ENCODE measurements at places on chromosomes 5 and 9.

DNA sequence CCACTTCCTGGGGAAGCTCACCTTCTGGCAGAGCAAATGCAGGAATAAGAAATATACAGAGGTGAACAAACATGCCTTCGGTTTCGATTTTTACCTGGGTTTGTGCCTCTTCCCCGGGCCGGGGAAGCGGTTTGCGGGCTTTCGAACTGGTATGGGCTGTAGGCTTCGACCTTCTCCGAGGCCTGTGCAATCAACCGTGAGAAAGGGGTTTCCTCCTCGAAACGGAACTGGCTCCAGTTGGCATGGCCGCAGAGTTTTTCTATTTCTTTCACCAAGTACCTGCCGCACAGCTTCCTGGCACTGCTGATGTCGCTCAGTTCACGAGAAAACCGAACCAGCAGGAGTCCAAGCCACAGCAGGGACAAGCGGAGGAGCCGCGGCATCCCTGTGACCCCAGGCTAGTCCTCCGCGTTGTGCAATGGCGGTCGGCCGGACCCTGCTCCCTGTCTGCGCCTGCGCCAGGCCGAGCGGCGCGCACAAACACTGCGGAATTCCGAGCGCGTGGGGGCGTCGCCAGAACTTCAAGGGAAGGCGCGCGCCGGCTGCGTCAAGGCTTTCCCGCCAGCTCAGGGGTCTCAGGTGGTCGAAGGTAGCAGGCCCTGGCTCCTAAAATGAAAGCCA is at the start of gene INSL6:
Gene INSL6, minus strand, starts transcription at position 420 of the 621 bp plus-strand sequence. Its CDS starts 37 bp downstream, at position 383.
- DNase-seq: no peak

DNA sequence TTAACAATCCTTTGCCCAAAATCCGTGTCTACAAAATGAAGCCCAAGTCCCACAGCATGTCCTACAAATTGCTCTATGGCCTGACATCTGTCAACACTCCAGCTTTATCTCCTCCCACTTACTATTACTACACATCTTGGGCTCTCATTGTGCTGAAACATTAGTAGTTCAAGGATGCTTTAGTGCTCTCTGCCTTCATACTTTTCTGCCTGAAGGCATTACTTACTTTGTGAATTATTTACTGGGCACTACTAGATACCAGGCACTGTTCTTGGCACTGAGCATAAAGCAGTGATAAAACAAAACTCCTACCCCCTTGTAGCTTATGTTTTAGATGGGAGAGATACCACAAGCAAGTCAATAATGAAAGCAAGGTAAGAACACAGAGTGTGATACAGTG is 113.4 kb downstream of the TTLL11 start:
- no peak for DNase-seq

DNA sequence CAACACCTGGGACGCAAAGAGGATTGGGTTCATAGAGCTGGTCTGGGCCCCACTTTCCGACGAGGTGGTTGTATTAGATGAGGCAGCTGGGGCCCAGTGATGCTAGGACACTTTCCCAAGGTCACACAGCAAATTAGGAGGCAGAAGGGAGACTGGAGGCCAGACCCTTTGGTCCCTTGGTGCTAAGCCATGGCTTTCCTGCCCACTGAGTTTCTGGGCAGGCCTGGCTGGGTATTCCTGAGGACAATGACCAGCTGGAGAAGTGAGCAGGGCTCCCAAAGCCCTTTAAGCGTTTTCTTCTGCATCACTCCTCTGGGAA is 66.2 kb downstream of the PSD2 start:
- no peak for DNase-seq

GRCh38 chr5:140338908-140339307 is 7.5 kb downstream of the HBEGF start:
- no peak for DNase-seq

- DNase-seq: no peak
These were observed 390.3 kb upstream of the DMAC1 start for GRCh38 chr9:8189881-8190280.

DNA sequence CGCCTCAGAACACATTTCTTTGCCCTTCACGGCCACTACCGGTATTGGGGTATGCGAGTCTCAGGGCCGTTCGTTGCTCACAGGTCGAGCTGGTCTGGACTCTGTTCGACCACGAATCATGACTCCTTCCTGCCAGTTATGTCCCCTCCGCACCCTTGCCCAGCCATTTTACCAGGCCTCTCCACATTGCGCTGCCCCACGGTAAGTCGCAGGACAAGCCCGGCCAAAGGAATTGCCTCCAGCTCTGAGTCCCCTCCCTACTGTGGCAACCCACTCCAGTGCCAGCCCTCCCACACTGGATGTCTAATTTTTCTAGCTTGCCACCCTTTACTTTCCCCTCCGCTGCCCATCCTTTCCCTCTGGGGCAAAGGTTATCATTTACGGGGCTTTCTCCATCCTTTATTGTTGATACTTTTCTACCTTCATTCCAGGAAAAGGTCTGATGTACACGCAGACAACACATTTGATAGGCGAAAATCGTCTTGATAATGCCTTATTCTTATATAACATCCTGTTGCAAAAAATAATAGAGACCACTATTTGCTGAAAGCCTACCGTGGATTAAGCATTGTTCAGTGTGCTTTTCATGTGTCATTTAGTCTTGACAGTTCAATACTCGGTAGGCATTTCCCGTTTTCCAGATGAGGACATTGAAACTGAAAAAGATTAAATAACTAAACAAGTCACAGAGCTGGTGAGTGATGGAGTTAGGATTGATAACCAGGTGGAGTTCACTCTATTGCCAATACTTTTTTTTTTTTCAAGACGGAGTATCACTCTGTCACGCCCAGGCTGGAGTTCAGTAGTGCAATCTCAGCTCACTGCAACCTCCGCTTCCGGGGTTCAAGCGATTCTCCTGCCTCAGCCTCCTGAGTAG is 958 bp upstream of the HSPA5 start:
- no peak for DNase-seq

GRCh38 chr5:177086654-177087397 is at the start of gene FGFR4:
FGFR4 (plus strand) TSS chr5:177086915; CDS start chr5:177089603, 2,688 bp downstream.
- DNase-seq: peak; percentile 62

GRCh38 chr5:126871441-126871840 is 94.5 kb downstream of the LMNB1 start:
- no peak for DNase-seq

GRCh38 chr9:137160716-137161557 is 8.9 kb downstream of the LRRC26 start:
- DNase-seq: no peak

GRCh38 chr5:134101686-134102439 is 12.6 kb upstream of the TCF7 start:
- DNase-seq: no peak

GRCh38 chr5:153601377-153601776 is 110.9 kb downstream of the GRIA1 start:
- DNase-seq: no peak

GRCh38 chr5:5209089-5209488 is 69.0 kb downstream of the ADAMTS16 start:
- peak; percentile 81 for DNase-seq

DNA sequence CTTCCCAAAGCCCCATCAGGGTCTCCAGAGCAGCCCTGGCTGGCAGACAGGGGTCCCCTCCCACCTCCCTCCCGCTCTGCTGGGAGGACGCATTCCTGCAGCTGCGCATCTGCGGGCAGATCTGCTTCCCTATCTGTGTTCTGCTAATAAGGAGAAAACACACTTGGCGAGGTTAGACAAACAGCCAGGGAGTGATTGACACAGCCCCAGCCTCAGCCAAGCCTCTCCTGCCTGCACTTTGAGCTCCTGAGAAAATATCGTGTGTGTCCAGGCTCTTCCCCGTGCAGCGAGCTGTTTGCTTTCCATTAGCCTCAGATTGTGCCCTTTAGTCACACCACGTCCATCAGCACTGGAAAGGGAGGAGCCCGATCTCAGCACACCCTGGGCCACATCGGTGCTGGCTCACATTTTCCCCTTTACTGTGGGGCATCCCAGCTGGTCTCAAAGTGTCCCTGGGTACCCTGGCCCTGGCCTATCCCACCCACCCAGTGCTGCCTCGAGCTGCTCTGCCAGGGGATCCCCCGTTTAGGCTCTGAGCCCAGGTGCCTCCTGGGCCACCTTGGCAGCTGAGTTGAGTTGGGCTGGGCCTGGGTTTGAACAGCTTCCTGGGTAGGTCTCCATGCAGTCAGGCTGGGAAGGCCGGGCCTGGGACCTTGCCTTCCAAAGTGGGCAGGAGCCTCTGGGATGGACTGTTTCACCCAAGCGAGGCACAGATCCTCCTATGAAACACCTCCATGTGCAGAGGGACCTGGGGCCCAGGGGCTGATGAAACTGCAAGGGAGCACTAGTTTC is 61.1 kb downstream of the BARX1 start:
- no peak for DNase-seq

DNA sequence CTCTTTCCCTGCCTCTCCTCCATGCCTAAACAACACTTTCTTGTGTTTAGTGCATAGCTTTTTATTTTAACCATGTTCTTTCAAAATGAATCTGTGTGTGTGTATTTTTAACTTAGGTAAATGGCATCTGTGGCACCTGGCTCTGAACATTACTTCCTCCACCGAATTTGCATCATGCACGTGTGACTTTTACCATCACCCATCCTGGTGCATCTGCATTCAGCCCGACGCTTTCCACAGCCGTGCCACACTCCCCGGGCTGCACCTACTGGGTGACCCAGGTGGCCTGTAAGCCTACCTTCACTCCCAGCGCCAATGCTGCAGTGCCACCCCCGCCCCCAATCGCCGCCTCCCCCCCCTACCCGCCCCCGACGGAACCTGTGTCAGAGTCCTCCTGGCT is 12.7 kb upstream of the FCN1 start:
- no peak for DNase-seq

DNA sequence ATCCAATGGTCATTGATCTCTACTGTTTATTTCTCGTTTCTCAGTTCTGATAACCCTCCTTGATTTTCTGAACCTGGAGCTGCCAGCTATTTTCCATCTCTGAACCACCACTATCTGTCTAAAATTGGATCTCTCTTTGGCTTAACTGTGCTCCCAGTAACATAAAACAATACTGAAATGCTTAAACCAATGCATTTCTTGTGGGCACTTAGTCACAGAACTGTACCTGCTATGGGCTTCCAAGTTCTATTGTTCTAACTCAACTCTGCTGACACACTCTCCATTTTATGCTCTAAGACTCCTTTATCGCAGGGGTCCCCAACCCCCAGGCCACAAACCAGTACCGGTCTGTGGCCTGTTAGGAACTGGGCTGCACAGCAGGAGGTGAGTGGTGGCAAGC is 120.6 kb downstream of the LHFPL2 start:
- DNase-seq: no peak

DNA sequence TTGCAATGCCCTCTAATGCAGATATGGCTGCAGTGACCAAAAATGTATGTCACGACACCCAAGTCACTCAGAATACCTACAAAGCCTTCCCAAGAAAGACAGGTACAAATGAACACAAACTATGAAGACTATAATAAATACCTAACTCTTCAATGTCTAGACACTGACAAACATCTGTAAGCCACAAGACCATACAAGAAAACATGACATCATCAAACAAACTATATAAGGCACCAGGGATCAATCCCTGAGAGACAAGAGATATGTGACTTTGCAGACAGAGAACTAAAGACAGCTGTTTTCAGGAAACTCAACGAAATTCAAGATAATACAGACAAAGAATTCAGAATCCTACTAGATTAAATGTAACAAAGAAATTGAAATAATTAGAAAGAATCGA is 603.7 kb downstream of the CDH9 start:
- no peak for DNase-seq

GRCh38 chr9:133255371-133256135 is 19.4 kb downstream of the ABO start:
- no peak for DNase-seq

DNA sequence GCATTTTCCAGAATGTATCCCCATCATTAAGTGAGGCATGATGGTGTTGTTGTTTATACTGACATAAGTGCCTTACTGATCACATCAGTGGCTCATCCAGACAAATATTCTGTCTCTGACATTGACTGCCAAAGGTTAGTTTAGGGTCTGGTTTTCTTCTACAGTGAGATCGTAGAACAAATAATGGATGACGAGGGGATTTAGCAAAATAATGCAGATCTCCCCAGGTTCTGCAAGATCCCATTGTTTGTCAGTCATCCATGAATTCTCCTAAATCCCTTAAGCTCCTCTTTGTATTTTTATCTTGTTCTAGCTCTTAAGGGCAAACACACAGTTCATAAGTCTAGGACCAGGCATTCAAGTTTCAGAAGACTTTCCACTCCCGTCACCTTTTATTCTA is 93.1 kb upstream of the DHFR start:
- DNase-seq: no peak

- no peak for DNase-seq
These were observed 45.0 kb upstream of the N4BP3 start for GRCh38 chr5:178068293-178068692.
